ENCODE measurements at places on chromosomes 16 and 17.
A peak's percentile ranks its signal among the peaks of the same experiment; 100 is the strongest.

GRCh38 chr16:29014561-29015069, 29.8 kb downstream of the LAT start:
- peak; percentile 57 for DNase-seq

GRCh38 chr16:35862242-35862641, 2402.8 kb downstream of the TP53TG3F start:
- no peak for DNase-seq

DNA sequence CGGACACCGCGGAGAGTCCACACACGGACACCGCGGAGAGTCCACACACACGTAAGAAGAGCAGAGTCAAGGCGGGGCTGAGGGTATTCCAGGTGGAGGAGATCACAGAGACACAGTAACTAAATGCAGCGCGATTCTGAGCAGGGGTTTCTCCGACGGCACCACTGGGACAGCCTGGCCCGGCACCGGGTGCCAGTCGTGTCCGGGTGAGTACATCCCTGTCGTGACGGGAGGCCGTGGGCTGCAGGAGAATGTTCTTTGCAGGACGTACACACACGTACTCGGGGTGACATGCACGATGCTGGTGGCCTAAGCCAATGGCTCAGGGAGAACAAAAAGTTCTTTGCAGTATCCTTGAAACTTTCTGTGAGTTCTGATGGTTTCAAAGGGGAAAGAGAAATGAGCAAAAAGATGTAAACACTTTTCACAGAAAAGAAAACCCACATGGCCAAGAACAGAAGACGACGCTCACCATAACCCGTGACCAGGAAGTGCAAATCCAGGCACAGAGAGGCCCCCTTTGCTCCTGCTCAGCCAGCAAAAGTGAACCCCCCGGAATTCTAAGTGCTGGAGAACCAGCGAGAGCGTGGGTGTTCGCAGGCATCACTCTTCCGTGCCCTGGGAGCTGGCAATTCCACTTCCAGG, 53.7 kb upstream of the METRNL start:
- DNase-seq: no peak

- no peak for DNase-seq
Observed at GRCh38 chr16:1895949-1896675, 22.1 kb downstream of the HS3ST6 start.

GRCh38 chr17:80876950-80877728, 114.5 kb upstream of the CHMP6 start:
- DNase-seq: no peak

- no peak for DNase-seq
Observed at GRCh38 chr17:40347319-40348135, 17.0 kb downstream of the GJD3 start.

GRCh38 chr17:32854207-32854606, 22.7 kb downstream of the MYO1D start:
- no peak for DNase-seq

- no peak for DNase-seq
Observed at GRCh38 chr17:70606086-70606485, 436.8 kb downstream of the KCNJ2 start.

DNA sequence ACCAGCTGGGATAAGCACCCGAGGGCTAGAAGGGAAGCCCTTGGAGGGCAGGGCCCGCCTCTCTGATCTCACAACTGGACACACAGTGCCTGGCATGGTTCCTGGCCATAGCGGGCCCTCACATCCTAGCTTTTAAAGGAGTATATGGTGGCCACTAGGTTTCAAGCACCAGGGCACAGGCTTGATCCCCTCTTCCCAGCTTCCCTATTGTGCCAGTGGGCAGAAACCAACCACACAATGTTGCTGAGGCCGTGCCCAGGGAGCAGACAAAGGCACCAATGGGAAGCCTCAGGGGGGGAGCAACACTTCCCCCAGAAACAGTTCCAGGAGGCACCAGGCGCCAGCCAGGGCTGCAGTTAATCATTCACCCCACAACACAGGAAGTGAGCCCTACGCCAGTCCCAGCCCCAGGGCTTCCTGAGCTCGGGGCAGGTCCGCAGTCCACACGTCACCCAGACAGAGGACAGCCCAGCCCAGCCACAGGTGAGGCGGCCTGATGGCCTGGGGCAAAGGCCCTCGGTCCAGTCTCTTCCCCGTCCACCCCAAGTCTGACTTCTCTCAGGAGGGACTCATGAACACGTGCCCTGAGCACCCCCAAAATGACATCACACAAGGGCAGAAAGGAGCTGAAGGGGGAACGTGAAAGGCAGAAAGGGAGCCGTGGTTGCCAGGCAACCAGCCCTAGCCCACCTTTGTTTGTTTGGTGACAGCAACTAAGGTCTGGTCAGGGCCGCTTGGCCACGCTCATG, 12.8 kb downstream of the SMIM5 start:
- DNase-seq: peak; percentile 56

DNA sequence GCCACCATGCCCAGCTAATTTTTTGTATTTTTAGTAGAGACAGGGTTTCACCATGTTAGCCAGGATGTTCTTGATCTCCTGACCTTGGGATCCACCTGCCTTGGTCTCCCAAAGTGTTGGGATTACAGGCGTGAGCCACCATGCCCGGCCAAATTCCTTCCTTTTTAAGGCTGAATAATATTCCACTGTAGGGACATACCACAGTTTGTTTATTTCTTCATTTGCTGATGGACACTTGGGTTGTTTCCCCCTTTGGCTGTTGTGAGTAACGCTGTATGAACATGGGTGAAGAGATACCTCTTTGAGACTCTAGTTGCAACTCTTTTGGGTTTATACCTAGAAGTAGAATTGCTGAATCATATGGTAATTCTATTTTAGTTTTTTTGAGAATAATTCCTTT, 13.1 kb upstream of the MGAT5B start:
- no peak for DNase-seq

DNA sequence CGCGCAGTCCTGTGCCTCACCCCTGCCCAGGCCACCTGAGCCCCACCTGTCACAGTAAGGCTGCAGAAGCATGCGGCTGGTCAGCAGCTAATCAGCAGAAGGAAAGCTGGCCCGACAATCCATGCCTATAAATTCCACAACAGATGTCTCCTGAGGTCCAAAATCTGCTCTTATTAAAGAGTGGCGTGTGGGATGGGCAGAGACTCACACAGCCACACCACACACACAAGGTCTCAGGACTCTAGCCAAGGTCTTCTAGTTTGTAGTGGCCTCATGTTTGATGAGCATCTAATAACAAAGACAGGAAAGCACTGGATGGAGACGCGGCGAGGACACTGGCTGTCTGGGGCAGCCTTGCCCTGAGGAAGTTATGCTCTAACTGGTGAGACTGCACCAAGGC, 55.9 kb downstream of the ANKRD11 start:
- DNase-seq: no peak

DNA sequence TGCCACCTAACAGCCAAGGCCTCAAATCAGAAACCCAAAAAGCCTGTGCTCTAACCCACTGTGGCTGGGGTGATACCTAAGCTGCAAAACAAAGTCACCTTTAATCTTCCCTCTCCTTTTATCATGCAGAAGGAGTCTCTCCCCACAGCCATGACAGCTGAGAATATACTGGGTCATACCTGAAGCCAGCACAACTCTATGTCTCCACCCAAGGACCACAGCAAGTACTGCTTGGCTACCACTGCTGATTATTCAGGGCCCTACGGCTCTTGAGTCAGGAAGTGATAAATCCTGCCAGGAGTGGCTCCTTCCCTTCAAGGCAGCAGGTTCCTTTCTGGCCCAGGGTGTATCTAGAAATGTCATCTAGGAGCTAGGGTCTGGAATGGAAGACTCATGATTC, 151.5 kb upstream of the TOM1L1 start:
- DNase-seq: no peak

DNA sequence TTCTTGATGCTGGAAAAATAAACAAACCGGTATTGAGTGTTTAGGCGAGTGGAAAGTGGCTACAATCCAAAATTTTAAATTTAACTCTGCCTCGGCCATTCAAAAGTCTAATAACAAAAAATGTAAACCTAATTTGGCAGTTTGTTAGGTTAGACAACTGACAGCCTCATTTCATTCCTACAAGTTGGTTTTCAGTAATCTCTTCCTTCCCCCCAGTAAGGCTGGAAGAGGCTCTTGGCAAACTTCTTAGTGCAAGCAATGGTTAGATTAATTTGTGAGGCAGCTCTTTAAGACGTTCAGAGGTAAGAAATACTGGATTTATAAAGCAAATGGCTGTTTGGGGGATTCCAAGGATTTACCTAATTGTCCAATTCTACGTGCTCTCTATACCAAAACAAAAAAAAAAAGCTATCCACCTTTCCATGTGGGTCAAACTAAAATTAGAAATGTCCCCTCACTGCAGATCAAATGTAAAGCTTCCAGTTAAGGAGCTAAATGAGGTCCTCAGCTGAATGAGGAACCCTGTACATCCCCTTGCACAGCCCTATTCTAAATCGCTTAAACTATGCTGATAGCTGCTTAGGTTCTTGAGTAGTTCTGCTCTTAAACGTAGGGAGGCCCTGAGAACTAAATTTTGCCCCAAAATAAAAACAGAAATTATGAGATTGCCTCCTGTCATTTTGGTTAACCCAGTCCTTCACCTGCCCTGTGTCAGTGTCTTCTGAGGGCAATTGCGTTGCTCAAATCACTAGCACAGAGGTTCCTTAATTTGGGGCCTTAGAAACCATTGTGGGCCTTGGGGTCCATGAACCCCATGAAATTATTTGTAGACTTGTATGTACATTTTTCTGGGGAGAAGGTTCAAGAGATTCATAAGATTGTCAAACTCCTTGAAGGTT, 2.9 kb downstream of the HEXIM1 start:
- DNase-seq: peak; percentile 51

DNA sequence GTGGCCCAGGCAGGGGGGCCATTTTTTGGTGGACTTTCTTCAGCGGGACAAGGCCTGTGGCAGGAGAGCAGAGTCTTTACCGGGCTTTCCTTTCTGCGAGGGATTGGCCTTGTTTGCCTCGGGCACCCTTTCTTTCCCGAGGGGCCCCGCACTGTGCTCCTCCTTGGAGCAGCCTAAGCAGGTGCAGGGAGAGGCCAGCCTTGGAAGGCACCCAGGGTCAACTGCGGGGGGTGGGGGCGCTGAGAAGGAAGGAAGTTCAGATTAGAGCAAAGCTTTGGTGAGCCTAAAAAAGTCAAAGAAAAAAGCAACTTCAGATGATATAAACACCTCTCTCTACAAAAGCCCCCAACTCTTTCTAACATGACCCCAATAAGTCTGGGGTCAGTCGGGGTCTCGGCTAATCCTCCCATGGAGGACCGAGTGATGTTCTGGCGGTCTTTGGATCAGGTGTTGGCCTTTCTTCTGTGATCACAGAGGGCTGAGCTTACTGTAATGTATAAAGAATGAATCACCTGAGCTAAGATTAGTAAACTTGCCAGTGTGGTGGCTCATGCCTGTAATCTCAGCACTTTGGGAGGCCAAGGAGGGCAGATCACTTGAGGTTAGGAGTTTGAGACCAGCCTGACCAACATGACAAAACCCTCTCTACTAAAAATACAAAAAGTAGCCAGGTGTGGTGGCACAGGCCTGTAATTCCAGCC, 63.0 kb downstream of the PGS1 start:
- DNase-seq: no peak

DNA sequence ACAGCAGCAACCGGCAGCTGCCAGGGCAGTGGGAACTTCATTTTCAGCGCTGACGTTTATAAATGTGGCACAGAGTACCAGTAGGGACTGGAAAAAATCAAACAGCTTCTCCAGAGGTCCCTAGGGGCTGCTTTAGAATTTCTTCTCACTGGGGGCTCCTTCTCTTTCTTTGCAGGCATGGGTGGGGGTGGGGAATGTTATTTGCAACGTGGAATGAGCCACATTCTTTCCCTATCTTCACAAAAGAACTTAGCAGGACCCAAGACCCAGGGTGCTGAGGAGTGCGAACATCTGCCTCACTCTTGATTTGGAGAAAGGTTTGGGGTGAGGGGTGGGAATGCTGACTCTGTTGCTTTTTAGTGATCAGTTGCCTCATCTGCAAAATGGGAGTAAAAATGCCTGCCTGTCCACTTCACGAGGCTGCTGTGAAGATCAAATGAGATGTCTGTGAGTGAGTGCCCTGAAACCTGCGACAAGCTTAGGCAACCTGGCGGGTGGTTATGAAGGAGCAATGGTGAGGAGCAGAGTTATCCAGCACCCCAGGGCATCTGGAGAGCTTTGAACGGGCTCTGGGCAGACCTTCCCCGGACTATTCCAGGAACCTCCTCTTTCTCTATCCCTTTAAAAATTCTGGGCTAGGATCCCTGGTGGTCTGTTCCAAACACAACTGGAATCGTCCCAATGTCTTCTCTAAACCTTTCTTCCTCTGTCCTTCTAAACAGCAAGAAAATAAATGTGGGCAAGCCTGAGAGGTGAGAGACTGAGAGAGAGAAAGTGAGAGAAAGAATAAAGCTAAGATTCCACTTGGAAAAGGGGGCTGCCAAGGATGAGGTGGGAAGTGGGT, 10.7 kb upstream of the PIPOX start:
- no peak for DNase-seq

GRCh38 chr17:57975044-57975443, 13.0 kb downstream of the VEZF1 start:
- no peak for DNase-seq

GRCh38 chr17:69870091-69870530, 204.9 kb upstream of the KCNJ16 start:
- no peak for DNase-seq

GRCh38 chr17:50887705-50888245, 21.6 kb upstream of the TOB1 start:
- no peak for DNase-seq

- DNase-seq: no peak
Observed at GRCh38 chr16:25897702-25898101, 205.9 kb downstream of the HS3ST4 start.

DNA sequence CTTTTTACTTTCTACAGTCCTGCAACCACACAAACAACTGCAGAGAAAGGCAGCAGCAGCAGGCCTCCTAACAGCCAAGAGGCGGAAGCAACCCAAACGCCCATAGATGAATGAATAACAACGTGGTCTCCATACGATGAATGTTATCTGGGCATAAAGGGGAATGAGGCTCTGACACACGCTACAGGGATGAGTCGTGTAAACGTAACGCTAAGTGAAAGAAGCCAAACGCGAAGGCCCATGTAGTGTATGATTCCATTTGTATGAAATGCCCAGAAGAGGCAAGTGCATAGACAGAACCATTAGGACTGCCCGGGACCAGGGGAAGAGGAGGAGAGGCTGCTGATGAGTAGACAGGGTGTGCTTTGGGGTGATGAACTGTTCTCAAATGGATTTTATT, 94.8 kb upstream of the DNAH17 start:
- no peak for DNase-seq

DNA sequence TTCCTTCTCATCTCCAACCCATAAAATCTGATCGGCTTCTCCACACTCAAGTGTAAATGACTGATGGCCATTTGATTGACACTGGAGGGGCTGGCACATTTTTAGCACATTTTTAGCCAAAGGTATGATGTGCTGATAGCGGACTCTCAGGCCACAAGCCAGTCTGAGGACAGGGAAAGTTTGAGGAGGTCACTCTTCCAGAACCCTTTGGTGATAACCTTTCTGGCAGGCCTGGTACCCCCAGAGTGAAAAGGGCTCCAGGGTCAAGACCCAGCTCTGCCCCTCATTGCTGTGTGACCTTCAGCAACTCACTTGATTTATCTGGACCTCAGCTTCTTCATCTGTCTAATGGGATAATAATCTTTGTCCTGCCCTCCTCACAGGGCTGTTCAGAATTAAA, 1.7 kb upstream of the NLRC5 start:
- DNase-seq: no peak
